ENCODE measurements at places on chromosomes 1 and 21. TPM values are rescaled to one million over a fixed set of nuclear protein-coding genes. Genes with fewer than 3 reads are reported as not detected.

DNA sequence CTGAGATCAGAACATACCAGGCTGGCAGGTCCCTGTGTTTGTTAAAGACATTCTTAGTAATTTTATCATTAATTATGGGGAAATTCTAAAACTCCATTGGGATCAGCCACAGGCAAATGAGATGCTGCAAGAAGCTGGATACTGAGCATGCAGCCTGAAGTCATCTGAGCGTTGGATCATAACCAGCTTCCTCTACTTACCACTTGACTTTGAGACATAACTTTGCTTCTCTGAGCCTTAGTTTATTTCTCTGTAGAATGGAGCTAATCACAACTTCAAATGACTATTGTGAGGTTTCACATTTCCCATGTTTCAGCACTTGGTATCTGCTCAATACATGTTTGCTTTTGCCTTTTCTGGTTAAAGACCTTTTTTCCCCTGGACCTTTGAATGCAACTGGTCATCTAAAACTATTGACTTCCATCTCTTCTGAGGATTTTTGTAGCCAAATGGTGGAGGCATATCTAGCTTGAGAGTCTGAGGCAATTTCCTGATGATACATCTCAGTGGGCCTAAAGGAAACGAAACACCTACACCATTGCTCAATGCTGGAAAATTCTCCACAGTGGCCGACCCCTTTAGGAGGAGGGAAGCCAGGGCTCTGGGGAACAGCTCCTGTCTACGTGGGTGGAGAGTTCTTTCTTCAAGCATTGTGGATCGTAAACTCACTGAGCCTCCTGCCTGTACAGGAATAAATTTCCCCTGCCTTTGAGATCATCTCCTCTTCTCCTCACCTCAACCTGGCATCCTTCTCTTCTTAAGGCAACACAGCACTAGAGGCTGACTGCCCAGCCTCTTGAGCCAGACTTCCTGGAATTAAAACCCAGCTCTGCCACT, 109.1 kb upstream of the HOOK1 start:
- H3K27me3 ChIP-seq, result no peaks in the 10 kb centered on the region
- DNase-seq, result no peak
- H3K4me1 ChIP-seq, result peaks cover 3% of the 10 kb centered on the region
- H3K36me3 ChIP-seq, result no peaks in the 10 kb centered on the region

DNA sequence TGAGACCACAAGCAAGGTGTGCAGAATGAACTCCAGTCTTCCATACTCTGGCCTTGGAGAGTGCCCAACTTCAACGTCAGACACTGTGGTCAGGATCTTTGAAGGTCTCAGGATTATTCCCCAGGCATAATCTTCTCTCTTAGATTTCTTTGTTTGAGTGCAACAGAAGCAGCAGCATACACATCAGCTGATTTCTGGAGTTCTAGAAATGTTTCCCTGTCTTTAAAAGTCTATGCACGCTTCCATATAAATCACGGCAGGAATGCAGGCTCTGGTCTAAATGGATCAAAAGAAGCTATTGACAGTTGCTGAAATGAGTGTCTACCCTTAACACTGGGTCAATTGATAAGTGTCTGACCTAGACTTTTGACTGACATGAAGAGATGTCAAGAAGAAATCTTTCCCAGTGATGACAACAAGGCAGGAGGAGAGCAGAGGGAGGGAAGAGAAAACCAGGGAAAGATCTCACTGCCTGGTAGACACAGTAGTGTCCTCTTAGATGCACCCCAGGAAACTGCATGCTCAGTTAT, 279.7 kb downstream of the SPATA17 start:
- H3K4me3 ChIP-seq, result no peak overlapping the region
- no peaks in the 10 kb centered on the region for H3K36me3 ChIP-seq
- DNase-seq, result no peak

NBPF6 gene
- not detected for polyA plus RNA-seq

DNA sequence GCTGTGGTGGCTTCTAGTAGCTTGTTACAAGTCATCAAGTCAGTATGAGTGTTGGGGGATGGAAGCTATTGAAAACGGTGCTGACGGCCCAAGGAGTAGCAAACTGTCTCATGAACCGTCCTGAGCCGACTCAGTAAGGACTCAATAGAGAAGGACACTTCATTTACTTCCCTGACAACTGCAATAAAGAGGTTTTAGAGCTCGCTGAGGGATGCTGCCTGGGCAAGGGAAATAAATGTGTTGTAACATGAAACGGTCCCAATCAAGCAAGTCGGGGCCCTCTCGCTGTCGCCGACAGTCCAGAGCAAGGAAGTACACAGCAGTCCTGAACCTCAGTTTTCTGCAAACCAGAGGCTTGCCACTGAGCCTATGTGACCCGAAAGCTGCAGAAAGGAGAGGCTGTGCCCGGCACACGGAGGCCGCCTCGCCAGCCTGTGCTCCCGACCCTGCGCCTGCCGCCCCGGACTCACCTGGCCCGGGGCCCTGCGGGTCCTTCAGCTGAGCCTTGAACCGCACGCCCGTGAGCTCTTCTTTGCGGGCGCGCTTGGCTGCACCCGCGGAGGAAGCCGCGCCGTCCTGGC, 423 bp downstream of the URB1 start:
- peak overlapping the region; percentile 83 for H3K4me3 ChIP-seq
- no peak for DNase-seq
- peaks cover 21% of the 10 kb centered on the region for H3K4me1 ChIP-seq
- no peak overlapping the region for H3K27ac ChIP-seq
- no peaks in the 10 kb centered on the region for H3K27me3 ChIP-seq
- peaks cover 4% of the 10 kb centered on the region for H3K36me3 ChIP-seq

DNA sequence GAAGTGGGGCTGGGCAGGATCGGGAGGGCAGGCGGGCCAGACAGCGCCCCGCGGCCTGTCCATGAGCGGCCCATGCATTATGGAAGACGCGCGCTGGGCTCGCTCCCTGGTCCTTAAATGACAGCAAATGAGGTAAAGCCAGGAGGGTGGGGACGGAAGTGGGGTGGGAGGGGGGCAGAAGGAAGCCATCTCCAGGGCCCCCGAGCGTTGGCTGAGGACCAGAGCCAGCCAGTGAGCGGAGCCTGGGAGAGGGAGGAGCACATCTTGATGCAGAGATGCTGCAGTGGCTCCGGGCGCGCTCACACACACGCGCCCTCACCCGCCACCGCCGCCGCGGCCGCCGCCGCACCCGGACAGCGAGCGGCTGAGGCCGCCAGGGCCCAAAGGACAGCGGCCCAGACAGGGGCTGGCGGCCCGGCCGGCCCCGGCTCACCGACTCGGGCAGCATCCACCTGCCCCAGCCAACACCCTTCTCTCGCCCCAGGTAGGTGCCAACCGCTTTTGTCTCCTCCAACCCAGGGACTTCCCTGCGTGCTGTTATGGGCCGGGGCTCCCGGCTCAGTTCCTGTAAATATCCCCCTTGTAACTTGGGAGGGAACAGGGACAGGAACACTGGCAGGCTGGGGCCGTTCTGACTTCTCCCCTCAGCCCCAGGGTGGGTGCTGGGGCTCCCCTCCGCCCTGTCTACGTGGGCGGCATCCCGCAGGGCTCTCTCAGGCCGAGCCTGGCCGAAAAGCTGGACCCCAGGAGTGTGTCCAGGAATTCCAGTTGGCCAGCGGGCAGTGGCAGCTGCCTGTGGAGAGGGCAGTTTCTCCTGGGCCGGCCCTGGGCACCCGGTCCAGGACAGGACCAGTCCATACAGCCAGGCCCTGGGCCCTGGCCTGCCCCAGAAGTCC, at the start of gene CNTN2:
CNTN2 (plus strand) TSS at position 302 of the 896 bp plus-strand sequence. CDS start 9,974 bp downstream, outside the sequence.
- no peaks in the 10 kb centered on the region for H3K36me3 ChIP-seq
- DNase-seq, result no peak
- H3K27me3 ChIP-seq, result peaks cover 20% of the 10 kb centered on the region
- H3K4me1 ChIP-seq, result no peaks in the 10 kb centered on the region

CGN gene
- polyA plus RNA-seq, result not detected

PROX1 gene
- not detected for polyA plus RNA-seq

DNA sequence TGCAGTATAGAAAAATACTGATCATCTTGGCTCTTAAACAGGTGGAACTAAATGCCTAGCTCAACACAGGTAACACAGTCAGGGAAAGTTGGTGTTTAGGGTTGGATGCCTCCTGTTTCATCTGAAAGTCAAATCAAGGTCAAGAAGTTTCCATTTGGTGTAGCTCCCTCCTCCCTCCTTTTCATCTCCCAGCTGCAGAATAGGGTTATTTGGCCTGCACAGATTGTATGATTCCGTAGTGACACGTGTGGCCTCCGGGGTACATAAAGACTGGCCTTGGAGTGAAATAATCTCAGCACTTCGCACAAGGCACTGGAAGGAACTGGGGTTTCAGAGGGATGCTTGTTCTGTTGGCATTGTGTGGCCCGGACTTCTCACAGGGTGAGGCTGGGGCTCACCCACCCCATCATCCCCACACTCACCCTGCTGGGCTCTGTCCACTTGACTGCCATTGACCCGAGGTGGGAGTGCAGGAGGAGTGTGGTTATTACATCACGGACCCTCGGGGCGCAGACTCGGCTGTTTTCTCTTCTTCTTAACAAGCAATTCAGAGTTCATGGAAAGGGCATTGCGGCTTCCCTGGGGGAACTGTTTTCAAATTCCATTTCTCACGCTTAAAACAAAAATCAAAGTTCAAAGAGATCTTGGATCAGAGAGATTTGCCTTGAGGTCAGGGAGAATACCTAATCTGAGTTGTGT, 18.4 kb downstream of the IGSF5 start:
- no peak overlapping the region for H3K4me3 ChIP-seq
- H3K27ac ChIP-seq, result no peak overlapping the region
- H3K4me1 ChIP-seq, result no peaks in the 10 kb centered on the region
- H3K27me3 ChIP-seq, result no peaks in the 10 kb centered on the region
- H3K36me3 ChIP-seq, result no peaks in the 10 kb centered on the region
- no peak for DNase-seq

PARP1 gene
- 35.8 TPM for polyA plus RNA-seq
